ENCODE measurements at places on chromosomes 4 and X.
A peak's percentile ranks its signal among the peaks of the same experiment; 100 is the strongest.

DNA sequence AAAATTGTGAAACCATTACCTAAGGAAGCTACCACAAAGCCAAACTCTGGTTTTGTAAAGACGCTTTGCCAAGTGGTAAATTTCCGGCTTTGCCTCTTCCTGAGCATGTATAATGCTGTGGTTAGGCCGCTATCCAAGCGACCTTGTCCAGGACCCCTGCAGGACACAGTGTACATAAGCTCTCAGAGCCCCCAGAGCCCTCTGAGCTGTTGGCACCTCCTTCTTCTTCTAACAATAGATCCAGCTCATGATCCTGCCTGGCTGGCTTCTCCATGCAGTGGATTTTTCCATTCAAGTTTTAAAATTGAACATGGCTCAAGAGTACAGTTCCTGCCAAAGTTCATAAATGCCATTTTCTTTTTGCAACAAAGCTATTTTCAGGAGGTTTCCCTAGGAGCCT, 326.7 kb downstream of the MAPK10 start:
- DNase-seq: peak; percentile 99

- DNase-seq: peak; percentile 35
Observed at GRCh38 chr4:138475116-138475515, 233.0 kb upstream of the SLC7A11 start.

DNA sequence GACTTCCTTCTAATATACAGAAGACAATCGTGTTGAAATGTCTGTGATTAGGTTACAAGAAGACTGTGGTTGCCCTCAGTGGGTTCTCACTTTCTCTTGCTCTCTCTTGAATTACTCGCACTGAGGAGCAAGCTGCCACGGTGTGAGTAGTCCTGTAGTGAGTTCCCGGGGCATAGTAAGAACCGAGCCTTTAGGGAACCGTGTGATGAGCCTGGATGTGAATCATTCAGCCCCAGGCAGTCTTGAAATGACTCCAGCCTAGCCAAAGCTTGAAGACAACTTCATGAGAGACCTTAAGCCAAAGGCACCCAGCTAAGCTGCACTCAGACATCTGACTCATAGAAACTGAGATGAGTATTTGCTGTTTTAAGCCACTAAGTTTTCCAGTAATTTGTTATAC, 292.7 kb downstream of the SPOCK3 start:
- DNase-seq: no peak

DNA sequence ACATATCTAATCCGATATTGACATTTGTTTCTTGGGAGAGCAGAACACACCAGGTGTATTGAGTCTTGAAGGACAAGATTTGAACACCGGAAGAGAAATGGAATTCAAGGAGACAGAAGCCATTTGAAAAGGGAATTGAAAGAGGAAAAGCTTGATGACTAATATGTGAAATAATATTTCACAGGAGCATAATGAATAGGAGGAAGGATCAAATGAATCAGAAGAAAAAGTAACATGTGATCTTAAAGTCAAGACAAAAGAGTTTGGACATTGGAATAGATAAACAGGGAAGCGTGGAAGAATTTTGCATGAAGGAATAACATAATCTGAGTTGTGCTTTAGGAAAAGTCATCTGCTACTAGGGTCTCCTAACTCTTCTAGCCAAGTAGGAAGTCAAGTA, 145.5 kb upstream of the PDHA2 start:
- DNase-seq: no peak

DNA sequence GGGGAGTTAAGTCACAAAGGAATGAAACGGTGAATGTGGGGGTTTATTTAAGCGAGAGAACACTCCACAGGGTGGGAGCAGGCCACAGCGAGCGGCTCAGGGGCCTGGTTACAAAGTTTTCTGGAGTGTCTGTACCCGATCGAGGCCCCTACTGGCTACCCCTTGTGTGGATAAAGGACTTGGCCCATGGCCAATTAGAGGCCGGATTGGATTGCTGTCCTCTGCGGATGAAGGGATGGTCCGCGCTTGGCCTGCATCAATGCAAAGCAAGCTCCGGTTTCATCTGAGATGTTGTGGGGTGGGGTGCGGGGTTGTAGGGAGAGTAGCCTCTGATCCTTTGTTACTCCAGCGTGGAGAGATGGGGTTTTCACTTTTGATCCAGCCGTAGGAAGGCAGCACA, 1574.5 kb upstream of the TENM3 start:
- no peak for DNase-seq

- DNase-seq: no peak
Observed at GRCh38 chrX:13051529-13052172, 7.2 kb upstream of the FAM9C start.

GRCh38 chr4:181853881-181854511, 389.2 kb upstream of the TENM3 start:
- no peak for DNase-seq

GRCh38 chrX:16897445-16897844, 27.3 kb upstream of the RBBP7 start:
- DNase-seq: no peak

DNA sequence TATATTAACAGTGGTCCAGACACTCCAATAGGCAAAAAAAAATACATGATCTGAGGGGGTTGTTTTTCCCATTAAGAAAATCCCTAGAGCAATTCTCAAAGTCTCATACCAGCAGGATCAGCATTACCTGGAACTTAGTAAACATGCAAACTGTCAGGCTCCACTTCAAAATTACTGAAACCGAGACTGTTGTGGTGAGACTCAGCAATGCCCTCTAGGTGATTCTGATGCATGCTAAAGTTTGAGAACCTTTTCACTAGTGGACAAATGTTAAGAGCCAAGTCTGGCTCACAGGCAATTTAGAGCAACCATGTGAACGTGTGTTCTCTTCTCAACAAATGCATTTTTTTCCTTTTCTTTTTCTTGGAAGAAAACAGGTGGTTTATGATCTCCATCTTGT, 30.2 kb downstream of the NEK1 start:
- DNase-seq: no peak

DNA sequence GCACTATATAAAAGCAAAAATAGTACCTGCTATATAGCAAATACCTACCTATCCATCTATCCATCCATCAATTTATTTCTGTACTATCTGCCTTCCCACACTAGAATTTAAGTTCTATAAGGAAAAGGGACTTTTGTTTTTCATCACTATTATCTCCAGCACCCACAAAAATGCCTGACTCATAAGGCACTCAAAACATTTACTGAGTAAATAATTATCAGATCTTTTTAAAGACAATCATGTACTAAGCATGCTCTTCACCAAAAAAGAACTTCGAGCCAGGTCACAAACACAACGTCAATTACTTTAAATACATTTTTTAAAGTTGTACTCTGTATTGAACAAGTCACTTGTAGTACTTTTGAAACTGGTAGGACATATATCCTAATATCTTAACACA, 119.9 kb downstream of the FBXW7 start:
- peak; percentile 14 for DNase-seq

- DNase-seq: no peak
Observed at GRCh38 chrX:40107291-40108161, 9.8 kb upstream of the BCOR start.

- DNase-seq: no peak
Observed at GRCh38 chrX:87805829-87806490, 288.4 kb downstream of the KLHL4 start.

- DNase-seq: no peak
Observed at GRCh38 chr4:7632971-7633370, 198.2 kb upstream of the PSAPL1 start.

GRCh38 chrX:55161581-55161980, 58.6 kb upstream of the PAGE5 start:
- no peak for DNase-seq

- no peak for DNase-seq
Observed at GRCh38 chrX:17247144-17247543, 127.9 kb upstream of the NHS start.

GRCh38 chr4:30866907-30867306, 146.7 kb downstream of the PCDH7 start:
- no peak for DNase-seq

DNA sequence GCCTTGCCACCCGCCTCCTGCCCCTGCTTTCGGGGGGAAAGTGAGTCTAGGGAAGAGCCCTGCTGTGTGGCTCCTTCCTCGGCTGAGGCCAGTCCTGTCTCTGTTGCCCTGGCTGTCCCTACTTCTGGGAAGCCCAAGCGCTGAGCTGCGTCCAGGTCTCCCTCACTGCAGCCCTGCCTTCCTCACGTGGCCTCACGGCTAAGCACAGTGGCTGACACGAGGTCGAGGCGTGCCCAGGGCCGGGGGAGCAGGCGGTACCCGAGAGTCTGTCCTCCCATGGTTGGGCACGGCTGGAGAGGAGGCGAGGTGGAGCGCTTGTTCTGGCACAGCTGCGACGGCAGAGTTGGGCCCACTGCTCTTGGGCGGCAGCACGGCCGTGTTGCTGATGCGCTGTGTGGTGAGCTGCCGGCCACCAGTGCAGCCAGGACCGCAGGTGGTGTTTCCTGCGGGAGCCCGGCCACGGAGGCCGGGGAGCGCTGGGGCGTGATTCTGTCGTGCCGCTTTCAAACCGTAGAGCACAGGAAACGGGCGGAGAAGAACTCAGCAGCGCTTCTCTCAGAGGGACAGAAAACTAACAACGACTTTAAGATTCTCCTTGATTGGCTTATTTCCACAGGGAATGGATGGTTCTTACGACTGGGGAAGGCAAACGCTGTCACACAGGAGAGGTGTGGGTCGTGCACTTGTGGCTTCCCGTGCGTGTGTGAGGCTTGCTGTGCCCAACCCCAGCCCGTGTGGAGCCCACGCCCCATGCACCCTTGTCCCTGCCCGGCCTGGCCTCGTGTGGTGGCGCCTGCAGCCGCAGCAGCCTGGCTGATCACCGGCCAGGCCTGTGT, 21.3 kb downstream of the MAEA start:
- no peak for DNase-seq

GRCh38 chr4:154186035-154186434, 305.6 kb downstream of the DCHS2 start:
- DNase-seq: no peak

- DNase-seq: no peak
Observed at GRCh38 chr4:3628868-3629175, 96.6 kb upstream of the LRPAP1 start.

- no peak for DNase-seq
Observed at GRCh38 chrX:123093792-123094191, 90.3 kb upstream of the GRIA3 start.

GRCh38 chrX:13658602-13659001, 5.7 kb downstream of the TCEANC start:
- peak; percentile 26 for DNase-seq

DNA sequence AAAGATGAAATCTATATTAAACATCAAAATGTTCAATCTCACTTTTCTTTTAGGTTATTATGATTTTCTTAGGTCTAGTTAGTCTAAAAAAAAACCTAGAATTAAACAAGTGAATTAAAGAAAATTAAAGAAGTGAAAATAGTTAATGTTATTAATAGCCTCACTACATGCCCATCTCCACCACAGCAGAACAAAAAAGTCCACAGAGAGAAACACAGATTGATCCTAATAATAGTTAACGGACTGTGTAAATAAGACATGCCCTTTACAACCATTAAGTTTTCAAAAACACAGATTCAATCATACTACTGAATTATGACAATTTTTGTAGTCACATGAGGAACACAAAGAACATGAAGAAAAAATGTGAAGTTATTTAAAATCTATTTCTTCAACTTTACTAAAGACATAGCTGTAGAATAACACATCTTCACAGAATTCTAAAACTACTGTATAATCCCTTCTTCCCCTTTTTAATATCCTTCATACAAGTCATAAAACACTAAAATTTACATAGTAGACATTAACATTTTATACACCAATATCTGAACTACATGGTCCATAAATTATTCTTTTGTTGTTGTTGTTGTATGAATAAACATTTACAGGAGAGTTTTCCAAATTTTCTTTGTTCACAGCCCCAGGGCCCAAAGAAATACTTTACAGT, 15.3 kb downstream of the HELQ start:
- DNase-seq: no peak

DNA sequence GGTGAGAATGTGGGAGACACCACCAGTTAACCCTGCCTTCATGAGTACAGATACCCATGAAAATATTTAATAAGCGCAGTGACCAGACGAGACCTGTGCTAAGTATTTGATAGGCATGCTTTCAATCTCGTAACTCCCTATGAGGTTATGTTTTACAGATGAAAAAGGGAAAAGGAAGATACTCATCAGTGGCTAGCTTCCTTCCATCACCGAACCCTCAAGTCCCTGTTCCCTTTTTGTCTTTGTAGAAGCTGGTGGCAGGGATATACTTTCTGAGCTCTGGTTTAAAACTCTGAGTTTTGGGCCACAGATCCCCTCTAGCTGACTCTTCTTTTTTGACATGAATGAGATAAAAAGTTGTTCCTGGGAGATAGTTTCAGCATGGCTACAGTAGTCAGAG, 26.3 kb downstream of the AFF1 start:
- no peak for DNase-seq

DNA sequence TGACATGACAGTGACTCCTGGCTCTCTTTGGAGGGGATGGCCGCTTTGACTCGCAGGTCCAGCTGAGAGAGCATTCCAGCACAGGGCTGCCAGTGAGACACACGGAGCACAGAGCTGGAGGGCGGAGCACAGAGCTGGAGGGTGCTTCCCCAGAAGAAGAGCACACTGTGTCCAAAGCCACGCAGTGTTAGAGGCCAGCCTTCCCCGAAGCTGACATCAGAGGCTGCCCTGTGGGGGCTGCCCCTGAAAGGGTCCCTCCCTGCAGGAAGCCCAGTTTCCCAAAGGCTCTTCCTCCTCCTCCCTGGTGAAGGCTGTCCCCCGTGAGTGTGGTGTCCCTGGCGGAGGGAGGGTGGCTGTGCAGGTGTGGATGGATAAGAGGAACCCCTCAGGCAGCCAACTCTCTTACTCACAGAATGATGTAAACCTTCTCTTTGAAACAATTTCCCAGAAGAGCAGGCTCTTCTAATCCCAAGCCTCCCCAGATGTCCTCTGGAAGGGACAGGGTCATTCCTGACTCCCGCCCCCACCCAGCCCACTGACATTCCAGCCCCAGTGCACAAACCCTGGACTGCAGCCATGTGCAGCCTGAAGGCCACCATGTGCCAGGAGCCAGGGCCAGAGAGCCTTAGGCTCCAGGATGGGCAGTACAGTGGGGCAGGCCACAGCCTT, 53.4 kb downstream of the PSAPL1 start:
- no peak for DNase-seq

GRCh38 chrX:107748506-107748905, 27.1 kb downstream of the TSC22D3 start:
- DNase-seq: no peak

DNA sequence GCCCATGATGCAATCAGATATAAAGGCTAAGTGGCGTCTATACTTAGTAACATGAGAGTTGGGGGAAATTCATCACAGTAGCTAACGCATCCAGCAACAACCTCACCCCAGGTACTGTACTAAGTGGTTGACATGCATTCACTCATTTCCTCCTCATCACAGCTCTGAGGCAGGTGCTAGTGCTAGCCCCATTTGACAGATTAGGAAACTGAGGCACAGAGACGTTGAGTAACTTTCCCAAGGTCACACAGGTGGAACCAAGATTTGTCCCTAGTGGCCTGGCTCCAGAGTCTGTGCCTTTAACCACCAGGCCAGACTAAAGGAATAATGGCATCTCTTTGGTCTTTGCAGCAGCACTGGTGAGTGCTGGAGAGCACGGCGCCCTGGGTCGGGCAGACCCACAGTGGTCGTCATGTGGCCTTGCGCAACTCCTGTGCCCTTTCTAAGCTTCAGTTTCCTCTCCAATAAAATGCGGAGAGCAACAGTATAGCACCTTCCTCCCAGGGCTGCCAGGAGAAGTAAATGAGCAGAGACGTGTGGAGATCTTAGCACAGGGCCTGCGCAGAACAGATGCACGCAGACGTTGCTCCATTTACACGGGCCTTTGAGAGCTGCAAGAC, 186.4 kb downstream of the BCOR start:
- no peak for DNase-seq

GRCh38 chrX:15437724-15438123, 53.5 kb upstream of the VEGFD start:
- peak; percentile 43 for DNase-seq

Measured in fibroblast of gingiva (primary cell).